ENCODE measurements at places on chromosomes 13 and 19. TPM values are rescaled to one million over a fixed set of nuclear protein-coding genes. Genes with fewer than 3 reads are reported as not detected.

DNA sequence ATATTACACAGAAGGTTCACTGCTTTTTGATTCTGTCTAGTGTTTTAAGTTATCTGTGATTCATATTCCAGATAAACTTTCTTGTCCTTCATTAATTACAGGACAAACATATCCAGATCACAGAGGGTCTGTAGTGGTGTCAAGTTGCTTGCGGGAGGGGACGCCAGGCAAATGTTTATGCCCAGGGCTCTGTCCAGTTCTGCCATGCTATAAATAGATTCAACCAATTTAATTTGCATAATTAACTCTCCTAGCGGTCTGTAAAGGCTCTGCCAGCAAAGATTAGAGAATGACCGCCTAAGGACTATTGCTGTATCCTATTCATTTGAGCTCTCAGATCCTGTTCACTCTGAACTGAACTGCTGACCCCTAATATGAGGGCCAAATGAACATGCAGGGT is 59.7 kb upstream of the TRPC4 start:
- no peak for DNase-seq

DNA sequence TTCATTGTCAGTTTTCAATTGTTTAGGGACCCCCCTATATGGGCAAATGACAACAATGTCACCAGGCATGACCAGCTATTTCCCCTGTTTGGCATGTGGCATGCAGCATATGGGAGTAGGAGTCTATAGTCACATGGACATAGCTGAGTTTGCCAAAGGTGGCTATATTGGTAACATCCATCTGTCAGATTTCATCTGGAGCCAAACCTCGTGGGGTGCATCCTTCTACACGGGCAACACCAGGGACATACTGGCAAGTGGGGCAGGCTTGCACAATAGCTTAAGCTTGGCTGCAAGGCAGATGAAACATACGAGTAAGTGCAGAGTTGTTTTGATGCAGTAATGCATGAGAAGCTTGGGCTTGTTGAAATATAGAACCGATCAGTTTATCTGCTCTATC is 24.5 kb upstream of the ZNF816 start:
- DNase-seq, result no peak

DNA sequence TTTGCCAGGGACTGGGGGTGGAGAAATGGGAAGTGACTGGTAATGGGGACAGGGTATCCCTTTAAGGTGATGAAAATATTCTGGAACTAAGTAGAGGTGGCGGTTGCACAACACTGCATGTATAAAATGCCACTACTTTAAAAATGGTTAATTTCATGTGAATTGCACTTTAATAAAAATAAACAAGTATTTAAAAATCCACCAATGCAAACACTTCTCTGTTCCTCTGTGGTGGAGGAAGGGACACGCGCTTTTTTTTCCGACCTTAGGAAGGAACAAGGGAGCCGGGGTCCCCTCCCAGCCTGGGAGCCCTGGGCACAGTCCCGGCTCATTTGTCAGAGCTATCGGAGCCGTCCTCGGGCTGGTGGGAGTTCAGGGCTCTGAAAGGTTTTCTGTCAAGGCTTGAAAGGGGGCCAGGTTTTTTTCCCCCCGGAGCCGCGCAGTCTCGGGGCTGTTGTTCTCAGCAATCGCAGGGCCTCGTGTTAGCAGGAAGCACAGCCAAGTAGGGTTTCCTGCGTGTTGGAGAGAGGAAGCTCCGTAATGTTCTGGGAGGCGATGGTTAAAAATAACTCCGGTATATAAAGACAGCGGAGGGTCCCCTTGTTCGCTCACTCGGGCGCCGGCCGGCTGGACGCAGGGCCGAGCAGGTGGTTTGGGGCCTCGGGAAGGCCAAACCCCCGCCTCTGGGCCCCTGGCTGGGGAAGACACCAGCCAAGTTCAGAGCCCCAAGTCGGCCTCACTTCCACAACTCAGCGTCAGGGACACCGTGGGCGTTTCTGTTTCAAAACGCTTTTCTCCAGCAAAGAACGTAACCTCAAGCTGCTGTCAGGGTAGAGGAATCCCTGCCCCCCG is 41.2 kb upstream of the KLF2 start:
- peak; percentile 59 for DNase-seq

DNA sequence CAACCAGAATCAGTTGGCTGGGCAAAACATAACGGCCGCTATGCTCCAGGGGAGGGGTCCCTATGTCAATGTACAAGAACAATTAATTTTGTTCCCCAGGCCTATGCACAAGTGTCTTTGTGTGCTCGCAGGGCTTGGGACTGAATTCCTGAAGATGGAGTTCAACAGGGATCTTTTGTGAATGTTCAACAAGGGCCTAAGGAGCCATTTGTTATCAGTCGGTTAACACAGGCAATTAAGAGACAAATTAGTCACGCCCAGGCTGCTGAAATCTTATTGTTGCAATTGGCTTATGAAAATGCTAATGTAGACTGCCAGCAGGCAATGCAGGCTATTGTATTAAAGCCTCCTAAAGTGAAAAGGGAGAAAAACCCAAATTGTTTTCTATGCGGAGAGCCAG is 117.5 kb downstream of the ZNF429 start:
- no peak for DNase-seq

Gene LRP3
- total RNA-seq, result 15.1 TPM

Gene PSPN
- total RNA-seq, result 0.59 TPM

Gene FGF14
- 0.29 TPM for total RNA-seq
